ENCODE measurements at places on chromosomes 16 and 17.

- no peak for DNase-seq
These were observed 10.3 kb upstream of the LGALS9 start for GRCh38 chr17:27620721-27621120.

DNA sequence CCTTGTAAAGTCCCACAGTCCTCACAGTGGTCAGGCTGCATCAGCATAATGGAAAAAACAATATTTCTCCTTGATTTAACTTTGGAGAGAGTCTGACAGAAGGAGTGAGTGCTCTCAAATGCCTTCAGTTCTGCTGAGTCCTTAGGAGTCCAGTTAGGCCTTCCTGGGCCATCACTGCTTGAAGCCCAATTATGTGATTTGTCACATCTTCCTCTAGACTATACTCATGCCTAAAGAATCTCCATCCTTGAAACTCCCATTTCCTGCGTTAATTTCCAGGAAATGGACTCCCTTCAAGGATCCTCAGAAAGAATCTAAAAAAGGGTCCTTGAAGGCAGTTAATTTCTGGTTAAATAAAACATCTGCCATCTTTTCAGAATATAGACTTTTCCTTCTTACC, 52.8 kb downstream of the SLFN5 start:
- no peak for DNase-seq

- DNase-seq, result no peak
These were observed 1.1 kb downstream of the MAPT start for GRCh38 chr17:45895304-45895968.

- no peak for DNase-seq
These were observed 558 bp downstream of the B3GNT9 start for GRCh38 chr16:67150047-67150832.

DNA sequence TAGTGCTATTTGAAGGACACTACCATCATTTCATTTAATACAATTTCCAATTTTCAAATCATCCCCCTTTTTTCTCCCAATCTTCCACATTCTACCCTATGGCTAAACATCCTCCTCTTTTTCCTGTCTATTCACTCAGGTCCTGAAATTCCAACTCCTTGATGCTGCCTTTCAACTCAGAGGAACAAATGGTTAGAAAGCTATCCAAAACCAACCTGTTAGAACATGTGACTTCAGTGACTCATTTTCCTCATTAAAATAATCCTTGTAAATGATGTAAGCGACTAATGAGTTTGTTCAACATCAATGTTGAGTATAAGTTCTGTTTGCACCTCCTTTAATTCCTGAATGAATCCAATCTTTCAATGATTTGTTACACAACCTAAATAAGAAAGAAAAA, 5.5 kb downstream of the PSMD12 start:
- DNase-seq, result no peak

DNA sequence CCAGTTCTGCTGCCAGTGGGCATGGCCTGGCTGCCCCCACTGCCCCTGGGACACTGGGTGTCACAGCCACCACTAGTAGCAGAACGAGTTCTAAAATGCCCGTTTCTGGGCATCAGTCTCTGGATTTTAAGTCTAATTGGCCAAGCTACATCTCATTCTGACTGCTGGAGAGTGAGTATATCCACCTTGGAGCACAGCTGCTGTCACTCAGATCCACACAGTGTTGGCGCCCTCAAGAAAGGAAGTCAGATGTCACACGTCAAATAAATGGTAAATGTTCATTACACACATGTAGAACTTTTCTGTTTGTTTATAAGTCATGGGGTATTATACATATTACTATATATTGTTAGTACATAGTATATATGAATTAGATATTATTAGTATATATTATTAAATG, 19.4 kb downstream of the GNGT2 start:
- no peak for DNase-seq

GRCh38 chr16:31298958-31299357, 39.2 kb downstream of the ITGAM start:
- DNase-seq, result no peak

DNA sequence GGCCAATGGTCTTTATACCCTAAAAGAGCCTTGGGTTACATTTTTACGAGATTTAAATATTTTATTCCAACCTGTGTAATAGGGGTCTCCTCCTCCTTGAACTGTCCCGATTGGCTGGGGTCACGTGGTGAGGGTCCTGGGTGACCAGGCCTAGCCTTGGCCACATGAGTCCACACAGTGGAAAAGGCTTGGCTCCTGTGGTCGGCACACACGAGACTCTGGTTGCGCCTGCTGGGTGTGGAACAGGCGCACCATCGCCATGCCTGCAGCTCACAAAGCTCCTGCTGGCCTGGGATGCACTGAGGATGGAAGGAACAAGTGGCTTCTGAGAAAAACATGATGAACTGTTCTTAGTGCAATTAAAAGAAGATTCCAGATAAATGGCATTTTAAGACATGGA, 103.9 kb upstream of the ZNF750 start:
- DNase-seq, result no peak

GRCh38 chr17:65099475-65099874, 37.7 kb upstream of the RGS9 start:
- no peak for DNase-seq

DNA sequence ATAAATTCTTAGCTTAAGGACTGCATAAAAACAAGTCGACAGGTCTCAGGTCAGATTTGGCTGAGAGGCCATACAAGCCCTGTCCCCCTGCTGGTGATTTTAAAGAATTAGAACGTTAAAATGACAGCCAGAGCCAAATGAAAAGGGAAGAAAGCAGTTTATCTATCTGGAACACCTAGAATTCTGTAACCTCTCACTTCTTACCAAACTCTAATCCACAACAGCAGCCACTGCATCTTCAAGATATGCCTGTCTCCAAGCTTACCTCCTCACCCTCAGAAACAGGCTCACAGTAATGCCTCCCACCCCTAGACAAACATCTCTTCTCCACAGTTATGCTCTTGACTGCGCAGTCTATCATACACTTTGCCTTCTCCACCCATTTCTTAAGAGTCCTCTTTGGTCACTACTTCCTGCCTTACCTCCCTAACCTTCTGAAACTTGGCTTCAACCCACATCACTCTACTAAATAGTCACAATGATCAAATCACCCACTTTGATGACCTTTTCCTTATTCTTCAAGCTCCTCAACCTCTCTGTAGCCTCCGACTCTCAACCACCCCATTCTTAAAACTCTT, 14.2 kb downstream of the ANKFY1 start:
- peak; percentile 20 for DNase-seq

DNA sequence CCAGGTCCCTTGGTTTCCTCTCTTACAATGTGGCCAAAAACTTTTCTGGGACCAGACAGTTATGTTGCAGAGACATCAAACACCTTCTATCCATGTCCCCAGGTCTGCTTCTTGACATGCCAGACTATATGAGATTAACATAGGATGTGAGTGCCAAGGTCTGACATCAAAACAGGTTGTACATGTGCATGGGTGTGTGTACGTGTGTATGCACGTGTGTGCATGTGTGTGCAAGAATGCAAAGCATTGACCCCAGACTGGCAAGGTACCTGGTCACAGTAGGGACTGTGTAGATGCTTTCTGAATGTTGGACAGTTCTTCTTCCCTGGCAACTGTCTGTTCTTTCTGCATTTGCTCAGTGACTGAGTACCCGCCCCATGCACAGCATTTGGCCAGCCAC, 85.6 kb downstream of the NDE1 start:
- no peak for DNase-seq

- DNase-seq, result no peak
These were observed 776 bp downstream of the LRRC75A start for GRCh38 chr17:16491131-16491702.

DNA sequence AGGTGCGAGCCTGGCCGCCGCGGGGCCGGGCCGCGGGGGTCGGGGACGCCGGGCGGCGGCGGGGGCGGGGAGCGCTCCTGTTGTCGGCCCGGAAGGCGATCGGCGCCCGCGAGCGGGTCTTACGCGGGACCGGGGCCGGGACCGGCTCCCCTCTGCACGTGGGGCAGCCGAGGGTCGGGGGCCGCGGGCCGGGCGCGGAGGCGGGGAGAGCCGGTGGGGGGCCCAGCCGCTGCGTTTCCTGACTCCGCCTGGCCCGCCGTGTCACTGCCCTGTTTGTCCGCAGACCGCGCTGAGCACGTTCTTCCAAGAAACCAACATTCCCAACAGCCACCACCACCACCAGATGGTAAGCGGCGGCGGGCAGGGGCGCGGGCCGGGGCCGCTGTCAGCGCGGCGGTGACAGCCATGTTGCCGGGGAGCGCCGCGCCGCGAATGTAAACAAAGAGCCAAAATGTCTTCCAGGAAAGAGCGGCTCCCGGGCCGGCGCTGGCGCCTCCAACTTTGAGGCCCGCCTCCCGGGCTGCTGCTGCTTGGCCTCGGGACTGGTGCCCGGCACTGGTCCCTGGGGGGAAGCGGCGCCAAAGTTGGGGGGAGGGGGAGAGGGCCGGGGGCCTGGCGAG, 586 bp downstream of the UBALD2 start:
- DNase-seq, result peak; percentile 42

GRCh38 chr17:49518346-49519078, 23.4 kb downstream of the NGFR start:
- no peak for DNase-seq

GRCh38 chr16:58843675-58844074, 109.6 kb upstream of the GOT2 start:
- DNase-seq, result peak; percentile 36

DNA sequence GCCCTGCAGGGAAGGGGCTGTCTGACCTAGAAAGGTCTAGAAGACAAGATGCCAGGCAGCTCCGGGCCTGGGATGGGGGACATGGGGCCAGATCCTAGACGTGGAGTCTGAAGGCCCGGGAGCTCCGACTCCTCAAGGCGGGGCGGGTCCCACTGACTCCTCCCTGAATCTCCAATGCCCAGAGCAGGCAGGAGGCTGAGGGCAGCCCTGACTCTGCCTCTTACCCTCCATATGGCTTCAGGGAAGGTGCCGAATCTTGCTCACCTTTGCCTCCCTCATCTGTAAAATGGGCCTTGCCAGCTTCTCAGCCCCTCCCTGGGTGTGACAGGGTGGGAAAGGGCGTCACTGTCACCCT, 14.8 kb downstream of the VASN start:
- DNase-seq, result no peak

DNA sequence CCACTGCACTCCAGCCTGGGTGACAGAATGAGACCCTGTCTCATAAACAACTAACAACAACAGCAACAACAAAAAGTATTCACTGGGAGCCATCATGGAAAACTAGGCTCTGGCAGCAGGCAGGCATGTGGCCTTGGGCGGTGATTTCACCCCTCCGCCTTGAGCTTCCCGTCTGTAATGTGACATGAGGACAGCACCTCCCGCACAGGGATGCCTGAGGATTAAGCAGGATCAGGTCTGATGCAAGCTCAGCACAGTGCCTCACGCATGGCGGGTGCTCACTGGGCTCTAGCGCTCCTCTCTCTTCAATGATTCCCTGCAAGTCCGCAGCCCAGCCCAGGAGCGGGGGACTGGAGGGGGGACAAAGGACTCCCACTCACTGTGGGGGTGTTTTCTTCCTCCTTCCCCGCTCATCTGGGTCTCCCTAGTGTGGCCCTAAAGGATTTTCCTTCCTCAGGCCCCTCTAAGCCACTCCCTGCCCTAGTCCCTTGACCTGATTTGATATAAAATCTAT, 2.8 kb downstream of the PLCD3 start:
- DNase-seq, result no peak

GRCh38 chr17:78490673-78491072, 86.5 kb downstream of the DNAH17 start:
- no peak for DNase-seq

DNA sequence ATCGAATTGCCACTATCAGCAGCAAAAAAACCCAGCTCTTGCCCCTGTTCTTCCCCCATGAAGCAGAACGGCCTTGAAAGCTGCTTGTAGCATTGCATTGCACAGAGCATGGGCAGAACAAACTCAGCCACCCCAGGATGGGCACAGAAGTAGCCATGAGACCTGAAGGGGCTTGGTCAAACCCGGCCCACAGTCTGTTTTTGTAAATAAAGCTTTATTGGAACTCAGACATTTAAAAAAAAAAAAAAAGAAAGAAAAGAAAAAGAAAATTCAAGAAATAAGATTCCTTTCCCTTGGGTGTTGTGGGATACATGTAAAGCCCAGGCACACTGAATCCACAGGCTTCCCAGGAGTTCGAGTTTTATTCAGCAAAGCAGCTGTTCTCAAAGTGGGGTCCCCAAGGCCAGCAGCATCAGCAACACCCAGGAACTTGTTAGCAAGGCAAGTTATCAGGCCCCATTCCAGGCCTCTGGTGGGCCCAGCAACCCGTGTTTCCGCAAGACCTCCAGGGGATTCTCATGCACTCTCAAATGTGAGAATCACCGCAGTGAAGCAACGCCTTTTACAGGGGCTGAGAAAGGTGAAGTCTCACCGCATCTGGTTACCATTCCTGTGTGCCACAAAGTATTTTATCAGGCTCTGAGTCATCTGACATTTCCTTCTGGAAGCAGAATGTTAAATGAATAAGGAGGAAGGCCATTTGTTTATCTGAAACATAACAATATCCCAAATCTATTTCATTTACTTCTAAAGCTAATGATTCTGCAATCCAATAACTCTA, 108.2 kb downstream of the SLC39A11 start:
- DNase-seq, result no peak

GRCh38 chr16:26344240-26344776, 652.5 kb downstream of the HS3ST4 start:
- DNase-seq, result no peak

DNA sequence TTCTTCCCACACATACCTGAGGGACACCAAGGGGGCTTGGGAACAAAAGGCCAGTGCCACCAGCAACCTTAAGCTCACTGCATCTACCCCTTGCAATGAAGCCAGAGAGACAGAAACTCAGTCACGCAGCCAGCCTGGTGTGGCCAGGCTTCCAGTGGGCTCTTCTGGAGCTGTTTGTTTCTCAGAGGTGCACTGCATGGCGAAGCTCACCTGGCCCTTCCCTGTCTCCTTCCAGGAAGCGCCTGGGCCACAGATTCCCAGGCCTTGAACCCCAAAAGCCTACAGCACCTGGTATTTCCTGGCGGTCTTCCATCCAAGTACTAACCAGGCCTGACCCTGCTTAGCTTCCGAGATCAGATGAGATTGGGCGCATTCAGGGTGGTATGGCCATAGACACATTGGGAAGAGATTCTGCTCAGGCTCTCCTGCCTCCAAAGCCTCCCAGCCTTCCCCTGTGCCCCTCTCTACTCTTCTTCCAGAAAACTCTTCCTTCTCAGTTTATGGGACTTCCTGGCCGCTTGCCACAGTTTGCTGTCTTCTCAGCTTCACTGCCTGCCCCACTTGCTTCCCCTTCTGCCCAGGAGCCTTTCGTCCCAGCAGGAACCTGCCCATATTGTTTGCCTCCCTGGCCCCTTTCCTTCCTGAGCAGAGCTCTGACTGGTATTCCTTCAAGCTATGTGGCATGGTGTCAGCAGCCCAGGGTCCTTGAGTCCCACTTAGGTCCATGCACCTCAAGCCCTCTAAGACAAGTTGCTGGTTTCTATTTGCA, 1.6 kb downstream of the CISD3 start:
- peak; percentile 51 for DNase-seq

Measured in HL-60 (cell line).